ELF-1 (cell line): ENCODE measurements at places on chromosomes 16 and 17.

GRCh38 chr17:36611345-36612072 is 10.1 kb downstream of the MRM1 start:
- DNase-seq: no peak

- DNase-seq: no peak
Measured at GRCh38 chr17:76359375-76359774, 5.7 kb upstream of the PRPSAP1 start.

- DNase-seq: no peak
Measured at GRCh38 chr16:67964477-67965131, 3.8 kb downstream of the SLC12A4 start.

DNA sequence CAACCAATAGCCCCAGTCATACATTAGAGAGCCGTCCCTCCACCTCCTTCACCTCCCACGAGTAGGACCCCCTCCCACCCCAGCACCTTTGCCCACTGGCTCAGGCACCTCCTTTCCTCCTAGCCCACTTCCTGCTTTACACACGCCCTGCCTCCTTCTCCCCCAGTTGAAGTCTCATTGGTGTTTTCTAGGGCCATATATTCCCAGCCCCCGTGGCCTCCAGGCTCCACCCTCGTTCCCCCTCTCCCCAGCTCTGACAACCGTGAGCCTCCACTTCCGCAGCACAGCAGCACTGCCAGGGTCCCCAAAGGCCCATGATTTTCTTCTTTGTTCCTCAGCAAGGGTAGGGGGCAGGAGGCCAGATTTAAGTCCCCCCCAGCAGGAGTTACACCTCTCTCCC is 340.3 kb upstream of the TNRC6C start:
- DNase-seq: no peak

DNA sequence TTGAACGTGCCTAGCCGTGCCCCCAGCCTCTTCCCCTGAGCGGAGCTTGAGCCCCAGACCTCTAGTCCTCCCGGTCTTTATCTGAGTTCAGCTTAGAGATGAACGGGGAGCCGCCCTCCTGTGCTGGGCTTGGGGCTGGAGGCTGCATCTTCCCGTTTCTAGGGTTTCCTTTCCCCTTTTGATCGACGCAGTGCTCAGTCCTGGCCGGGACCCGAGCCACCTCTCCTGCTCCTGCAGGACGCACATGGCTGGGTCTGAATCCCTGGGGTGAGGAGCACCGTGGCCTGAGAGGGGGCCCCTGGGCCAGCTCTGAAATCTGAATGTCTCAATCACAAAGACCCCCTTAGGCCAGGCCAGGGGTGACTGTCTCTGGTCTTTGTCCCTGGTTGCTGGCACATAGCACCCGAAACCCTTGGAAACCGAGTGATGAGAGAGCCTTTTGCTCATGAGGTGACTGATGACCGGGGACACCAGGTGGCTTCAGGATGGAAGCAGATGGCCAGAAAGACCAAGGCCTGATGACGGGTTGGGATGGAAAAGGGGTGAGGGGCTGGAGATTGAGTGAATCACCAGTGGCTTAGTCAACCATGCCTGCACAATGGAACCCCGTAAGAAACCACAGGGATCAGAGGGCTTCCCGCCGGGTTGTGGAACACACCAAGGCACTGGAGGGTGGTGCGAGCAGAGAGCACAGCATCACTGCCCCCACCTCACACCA is 724 bp downstream of the GAA start:
- DNase-seq: peak; percentile 58

- no peak for DNase-seq
Measured at GRCh38 chr16:11473728-11474127, 113.0 kb downstream of the LITAF start.

GRCh38 chr16:85683363-85683762 is 5.4 kb downstream of the GINS2 start:
- no peak for DNase-seq

- DNase-seq: no peak
Measured at GRCh38 chr17:77318491-77319210, 177.9 kb downstream of the SEC14L1 start.

DNA sequence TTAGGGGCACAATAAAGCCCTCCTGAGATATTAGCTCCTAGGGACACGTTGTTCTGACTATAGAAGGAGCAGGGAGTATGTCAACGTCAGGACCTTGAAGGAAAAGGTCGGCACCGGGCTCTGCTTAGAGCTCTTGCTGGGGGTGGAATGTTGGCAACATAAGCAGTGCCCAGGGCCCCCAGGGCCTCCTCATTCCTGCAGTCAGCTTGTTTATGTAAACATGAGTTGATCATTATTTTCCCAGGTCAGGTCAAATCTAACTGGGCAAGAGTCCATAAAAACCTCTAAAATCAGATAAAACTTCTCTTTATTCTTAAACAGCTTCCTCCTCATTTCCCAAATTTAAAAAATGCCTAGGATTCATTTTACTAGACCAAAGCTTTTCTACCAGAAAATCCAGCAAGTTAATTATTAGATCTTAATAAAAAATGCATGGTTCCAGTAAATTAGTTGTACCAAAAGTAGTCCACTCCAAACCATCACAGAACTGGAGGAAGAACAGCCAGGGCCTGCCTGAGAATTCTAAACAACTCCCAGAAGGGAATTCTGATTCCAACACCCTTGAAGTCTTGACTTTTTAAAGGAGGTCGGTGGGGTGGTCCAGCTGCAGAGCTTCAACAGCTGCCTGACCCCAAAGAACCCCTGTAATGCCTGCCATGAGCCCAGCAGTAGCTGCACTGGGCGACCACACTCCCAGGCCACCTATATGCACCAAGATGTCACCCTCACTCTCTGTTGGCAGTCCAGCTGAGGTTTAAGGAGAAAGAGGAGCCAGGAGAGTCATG is 54.3 kb downstream of the AMFR start:
- DNase-seq: peak; percentile 57

GRCh38 chr16:70738083-70738977 is 52.5 kb upstream of the MTSS2 start:
- DNase-seq: peak; percentile 91

DNA sequence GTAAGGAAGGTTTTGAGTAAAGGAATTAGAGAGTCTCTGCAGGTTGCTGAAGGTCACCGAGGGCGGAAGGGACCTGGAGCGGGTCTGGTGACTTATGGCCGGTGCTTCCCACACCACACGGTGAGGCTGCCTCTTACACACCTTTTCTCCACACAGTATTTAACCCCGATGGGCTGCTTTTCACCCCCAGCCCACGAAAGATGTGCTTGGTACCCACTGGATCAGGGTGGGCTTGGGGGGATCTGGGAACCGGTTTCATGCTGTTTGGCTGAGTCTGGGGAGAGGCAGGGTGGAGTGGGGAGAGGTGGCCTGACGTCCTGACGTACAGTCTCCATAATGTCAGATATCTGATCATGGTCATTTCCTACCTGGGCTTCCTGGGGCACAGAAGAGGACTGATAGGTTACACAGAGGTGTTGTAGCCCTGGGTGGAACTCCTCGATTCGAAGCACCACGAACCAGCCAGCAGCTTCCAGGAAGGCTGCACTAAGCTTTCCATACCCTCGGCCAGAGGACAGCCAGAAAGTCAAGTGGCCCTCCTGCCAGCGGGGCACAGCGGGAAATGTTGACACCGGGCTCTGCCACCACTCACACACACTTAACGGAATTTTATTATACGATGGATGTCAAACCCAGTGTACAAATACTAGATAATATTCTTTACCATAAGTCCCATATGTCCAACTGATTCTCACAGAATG is 34.0 kb downstream of the OR1D5 start:
- DNase-seq: no peak

DNA sequence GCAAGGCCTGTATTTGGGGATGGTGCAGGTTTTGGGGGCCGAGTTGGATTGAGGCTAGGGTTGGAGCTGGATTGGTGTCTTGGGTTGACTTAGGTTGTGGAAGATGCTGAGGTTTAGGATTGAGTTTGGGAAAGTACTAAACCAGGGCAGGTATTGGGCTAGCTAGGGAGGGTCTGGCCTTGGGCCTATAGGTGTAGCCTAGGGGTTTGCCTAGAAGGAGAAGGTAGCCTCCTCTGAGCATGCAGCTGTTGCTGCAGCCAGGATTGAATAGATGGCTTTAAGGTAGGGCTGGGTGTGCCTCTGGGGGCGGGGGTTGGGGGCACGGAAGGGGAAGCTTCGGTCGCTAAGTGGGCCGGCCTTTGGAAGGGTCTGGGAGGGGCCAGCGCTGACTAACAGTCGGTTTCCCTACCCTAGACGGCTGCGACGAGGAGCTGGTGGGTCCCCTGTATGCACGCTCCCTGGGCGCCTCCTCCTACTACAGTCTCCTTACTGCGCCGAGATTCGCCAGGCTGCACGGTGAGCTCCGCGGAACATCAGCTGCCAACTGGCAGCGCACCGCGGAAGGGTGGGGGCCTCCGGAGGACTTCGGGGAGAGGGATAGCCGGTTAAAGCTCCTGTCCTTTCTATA is 1.2 kb downstream of the CNTNAP1 start:
- no peak for DNase-seq

DNA sequence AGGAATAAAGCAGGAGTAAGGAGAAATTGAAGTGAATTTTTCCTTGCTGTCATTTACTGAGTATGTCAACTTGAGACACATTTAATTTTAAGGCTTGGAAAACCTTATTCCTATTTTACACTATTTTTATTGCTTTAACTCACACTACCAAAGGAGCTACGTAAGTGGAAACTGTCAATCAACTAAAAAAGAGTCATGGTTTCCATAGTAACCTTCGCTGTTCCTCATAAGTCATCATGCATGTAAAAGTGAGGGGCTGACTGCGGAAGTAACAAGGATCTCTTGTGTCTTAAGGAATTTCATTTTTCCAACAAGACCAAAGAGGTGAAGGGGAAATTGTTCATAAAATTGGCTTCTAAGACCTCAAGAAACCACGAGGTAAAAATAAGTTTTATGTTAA is 516.2 kb upstream of the CA10 start:
- no peak for DNase-seq

DNA sequence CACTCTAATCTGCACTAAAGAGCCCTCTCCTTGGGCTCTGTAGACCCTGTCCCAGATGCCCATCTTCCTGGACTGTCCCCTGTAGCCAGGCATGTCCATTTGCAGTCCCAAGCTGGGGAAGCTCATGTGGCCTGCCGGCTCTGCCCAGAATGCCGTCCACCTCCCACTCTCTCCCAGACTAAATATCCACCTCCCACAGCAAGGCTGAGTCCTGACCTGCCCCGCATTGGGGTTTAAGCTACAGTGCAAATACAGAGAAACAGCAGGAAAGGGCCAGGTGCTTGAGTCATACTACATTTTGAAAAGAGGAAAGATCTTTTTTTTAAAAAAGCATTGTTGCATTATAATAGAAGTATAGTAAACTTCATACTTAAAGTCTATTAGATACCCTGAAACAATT is 3.0 kb downstream of the ST6GALNAC2 start:
- no peak for DNase-seq

GRCh38 chr16:87094556-87094865 is 222.7 kb downstream of the C16orf95 start:
- DNase-seq: no peak

DNA sequence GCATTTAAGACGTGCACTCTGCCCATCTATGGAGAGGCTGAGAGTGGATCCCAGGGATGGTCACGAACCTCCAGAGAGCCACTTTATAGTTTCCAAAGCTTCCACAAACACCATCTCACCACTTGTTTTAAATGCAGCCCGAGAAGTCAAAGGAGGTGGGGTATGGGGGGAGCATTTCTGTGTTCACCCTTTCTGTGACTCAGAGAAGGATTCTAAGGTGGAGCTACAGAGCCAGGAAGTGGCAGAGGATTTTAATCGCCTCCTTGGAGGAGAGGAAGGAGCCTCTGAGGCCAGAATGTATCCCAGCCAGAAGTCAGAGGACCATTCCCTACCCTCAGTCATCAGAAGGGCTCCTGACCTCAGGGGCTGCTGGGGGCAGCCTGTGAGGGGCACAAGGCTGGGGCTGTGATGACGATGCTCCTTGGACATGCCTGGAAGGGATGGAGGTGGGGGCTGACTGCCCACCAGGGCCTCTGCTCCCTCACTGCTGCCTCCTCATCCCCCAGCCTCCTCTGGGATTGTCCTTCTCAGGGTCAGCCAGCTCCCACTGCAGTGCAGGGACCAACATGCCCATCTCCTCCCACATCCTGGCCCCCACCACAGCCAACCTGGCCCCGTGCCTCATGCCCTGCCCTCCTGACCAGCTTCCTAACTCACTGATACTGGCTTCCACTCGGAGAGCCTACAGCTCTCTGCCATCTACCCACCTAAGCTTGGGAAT is 2.8 kb downstream of the XYLT2 start:
- DNase-seq: no peak

DNA sequence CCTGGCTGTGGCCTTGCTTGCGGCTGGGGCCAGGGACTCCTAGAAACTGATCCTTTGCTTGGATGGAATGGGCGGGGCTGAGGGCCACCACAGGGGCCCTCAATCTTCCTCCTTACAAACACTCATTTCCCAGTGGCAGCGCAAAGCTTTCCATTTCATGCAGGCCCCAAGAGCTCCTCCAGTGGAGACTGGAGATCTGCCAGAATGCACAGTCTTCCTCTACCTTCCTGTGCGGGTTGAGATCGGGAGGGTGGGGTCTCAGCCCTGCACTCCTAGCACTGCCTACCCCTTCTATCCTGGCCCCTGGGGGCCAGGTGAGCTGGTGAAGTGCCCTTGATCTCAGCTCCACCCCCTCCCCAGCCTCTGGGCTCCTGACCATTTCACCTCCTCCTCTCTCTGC is 1.7 kb downstream of the NRN1L start:
- DNase-seq: peak; percentile 46

- DNase-seq: no peak
Measured at GRCh38 chr16:8675183-8676159, 1.1 kb downstream of the ABAT start.

DNA sequence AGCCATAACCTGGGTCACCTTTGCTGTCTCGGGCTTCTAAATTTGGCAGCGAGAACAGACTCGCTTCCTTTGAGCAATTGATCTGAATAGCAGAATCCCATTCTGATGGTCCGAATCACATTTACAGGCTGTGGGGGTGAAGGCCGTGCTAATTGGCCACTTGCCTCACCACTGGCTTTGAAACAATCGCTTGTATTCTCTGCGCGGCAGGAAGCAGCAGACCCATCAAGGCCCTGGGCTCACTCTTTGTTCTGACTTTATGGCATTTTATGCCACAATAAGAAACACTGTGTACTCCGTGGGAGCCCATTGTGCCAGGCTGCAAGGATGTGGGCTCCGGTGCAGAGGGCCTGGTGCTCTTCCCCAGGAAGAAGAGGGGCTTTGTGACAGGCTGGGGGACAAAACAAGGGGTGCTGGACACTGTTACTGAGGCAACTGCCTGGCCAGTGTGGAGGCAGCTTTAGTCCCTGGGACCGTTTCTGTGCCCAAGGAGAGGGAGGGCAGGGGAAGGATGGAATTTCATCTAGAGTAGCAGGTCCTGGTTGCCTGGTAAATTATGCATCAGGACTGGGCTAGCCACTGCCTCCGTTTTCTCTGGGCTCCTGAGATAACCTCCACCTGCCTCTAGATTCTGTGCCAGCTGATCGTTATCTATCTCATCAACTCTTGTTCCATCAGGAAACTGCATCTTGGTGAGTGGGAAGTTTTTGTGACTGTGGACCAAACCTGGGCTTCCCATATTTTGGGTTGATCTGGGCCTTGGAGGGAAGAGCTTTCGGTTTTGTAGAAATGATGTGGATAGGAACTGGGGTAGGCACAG is 78.5 kb downstream of the MRC2 start:
- peak; percentile 57 for DNase-seq
